ENCODE measurements at places on chromosomes 2 and 18.
A peak's percentile ranks its signal among the peaks of the same experiment; 100 is the strongest.

DNA sequence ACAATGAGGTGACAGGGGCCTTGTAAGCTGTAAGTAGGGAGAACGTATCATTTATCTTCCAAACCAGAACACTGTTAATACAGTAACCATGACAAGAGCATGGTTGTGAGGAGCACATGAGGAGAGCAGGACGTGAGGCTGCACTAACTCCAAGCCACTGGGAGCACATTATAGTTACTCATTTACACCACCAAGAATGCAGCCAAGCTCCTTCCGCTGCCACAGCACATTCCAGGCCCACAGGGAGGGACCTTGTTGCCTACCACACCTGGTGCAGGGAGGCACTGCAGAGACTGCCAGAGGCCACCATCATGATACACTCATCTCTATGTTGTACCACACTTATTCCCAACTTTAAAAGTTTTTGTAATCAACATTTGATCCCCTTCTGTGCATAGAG, 13.5 kb upstream of the SFXN5 start:
- DNase-seq: no peak

- no peak for DNase-seq
Observed at GRCh38 chr2:178152033-178152432, 39.8 kb downstream of the RBM45 start.

GRCh38 chr18:58393295-58393694, 235.6 kb downstream of the ALPK2 start:
- no peak for DNase-seq

DNA sequence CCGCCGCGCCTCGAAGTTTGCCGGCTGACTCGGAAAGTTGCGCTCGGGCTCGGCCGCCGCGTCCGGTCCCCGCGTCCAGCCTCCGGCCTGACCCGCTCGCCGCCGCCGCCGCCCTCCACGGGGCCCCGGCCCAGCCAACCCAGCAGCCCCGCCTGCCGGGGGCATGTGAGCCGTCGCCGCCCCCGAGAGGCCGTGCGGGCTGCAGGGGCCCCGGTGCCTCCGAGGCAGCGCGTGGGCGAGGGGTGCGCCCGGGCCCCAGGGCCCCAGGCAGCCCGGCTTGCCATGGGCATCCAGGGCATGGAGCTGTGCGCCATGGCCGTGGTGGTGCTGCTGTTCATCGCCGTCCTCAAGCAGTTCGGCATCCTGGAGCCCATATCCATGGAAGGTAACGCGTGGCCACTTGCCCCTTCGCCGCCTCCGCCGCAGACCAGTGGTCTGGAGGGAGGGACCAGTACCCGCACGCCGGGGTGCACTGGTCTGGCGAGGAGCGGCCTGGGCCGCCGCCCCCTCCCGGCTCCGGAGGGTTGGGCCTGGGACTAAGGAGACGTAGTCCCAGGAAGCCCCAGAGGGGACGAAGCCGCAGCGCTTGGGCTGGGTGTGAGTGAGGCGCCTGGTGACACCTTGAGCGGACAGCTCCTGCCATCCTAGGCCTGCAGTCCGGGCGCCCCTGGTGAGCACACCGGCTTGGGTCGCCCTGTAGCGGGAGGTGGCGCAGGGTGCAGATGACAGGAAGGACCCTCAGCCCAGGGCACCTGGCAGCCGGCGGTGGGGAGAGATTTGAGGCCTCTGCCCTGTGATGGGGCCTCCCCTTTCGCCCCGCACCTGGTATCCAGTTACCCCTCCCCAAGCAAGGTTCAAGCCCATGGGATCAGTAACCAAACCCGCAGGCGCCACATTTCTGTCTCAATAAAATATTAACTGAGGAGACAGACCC, 49.9 kb downstream of the KCNIP3 start:
- peak; percentile 33 for DNase-seq

GRCh38 chr18:5103693-5104092, 93.4 kb downstream of the AKAIN1 start:
- no peak for DNase-seq

DNA sequence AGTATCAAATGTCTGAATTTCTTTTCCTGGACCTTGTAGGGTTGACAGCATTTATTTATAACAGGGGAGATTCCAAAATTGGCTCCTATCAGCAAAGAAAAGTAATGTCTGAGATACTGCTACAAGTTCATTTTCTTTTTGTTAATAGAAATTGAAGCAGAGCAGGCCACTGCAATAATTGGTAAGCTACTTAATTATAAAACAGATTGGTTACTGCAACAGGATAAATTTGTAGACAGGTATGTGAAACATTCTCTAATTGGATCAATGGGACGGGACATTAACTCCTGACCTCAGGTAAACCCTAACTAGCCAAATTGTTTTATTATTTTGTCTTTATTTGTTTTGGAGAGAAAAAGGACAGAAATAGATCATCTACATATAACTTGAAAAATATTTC, 20.5 kb downstream of the NIFK start:
- no peak for DNase-seq

DNA sequence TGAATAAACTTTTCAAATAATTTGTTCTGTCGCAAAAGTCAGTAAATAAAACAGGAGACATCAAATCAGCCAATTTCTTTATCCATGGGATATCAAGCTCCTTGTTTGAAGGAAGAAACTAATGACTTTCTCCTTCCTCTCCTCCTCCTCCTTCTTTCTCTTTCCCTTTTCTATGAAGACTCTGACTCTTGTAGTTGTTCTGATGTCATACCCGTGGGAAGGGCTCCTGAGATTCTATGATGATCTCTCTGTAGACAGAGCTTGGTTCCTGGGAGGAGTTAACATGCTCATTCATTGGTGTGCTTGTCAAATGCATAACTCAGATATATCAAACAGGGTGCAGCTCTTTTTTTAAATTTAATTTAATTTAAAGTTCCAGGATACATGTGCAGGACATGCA, 118.7 kb upstream of the KCTD1 start:
- DNase-seq: no peak

- no peak for DNase-seq
Observed at GRCh38 chr2:143336719-143337210, 207.5 kb downstream of the ARHGAP15 start.

DNA sequence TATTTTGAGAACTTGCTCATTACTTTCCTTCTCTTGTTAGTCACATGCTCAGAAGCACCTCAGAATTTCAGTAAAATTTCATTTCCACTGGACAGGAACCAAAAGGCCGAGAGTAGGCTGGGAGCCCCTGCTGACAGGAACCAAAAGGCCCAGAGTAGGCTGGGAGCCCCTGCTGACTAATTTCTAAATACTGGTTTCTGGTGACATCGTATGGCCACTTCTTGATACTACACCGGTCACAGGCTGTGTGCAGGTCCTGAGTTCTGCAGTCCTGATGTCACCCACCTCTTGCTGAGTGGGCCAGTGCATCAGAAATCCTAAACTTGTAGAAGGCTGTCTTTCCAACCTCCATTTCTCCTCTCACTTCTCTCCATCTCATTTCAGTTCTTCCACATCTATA, 17.7 kb upstream of the EN1 start:
- DNase-seq: peak; percentile 76

- DNase-seq: no peak
Observed at GRCh38 chr18:45852631-45853030, 27.2 kb downstream of the SIGLEC15 start.

GRCh38 chr2:113028112-113028511, 22.9 kb downstream of the IL36A start:
- no peak for DNase-seq

DNA sequence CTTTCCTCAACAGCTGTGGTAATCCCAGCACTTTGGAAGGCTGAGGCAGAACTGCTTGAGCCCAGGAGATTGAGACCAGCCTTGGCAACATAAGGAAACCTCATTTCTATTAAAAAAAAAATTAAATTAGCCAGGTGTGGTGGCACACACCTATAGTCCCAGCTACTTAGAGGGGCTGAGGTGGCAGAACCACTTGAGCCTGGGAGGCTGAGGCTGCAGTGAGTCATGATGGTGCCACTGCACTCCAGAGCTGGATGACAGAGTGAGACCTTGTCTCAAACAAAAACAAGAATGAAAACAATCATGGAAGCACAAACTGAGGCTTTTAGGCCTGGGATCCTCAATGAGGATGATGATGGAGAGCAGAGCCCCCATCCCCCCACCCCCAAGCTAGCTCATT, 19.8 kb downstream of the GAREM1 start:
- DNase-seq: no peak

DNA sequence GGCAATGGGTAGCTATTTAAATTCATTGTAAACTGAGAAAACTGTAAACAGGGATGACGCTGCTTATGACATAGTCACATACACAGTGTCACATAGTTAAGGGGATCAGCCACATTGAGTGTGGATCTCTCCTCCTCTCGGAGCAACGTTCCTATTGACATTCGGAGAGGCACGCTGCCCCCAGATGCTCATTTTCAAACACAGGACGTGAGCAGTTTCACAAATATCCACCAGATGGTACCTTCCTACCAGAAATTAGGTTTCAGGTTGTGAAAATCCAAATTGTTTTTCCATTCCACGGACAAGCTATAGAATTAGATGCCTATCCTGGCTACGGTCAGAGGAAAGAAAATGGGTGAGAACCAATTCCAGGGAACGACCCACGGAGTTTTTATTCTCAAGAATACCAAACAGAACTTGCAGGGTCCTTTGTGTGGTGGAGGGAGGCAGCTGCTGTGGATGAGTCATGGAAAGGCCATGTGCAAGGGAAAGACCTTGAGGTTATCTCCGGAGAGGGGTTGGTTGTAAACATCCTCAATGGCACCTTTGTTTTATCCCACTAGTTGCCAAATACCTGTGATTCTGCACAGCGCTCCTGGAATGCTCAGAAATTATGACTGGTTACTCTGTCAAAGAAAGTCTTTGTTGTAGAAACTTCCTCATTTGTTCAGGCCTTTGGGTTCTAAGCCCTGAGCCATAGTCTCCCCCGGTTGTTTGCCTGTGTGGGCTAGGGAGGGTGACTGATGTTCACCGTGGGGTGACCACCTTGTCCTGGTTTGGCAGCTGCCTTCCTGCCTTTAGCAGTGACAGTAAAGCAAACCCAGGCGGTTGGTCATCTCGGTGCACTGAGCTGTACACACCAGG, 88.0 kb downstream of the ACTR3 start:
- DNase-seq: peak; percentile 59

DNA sequence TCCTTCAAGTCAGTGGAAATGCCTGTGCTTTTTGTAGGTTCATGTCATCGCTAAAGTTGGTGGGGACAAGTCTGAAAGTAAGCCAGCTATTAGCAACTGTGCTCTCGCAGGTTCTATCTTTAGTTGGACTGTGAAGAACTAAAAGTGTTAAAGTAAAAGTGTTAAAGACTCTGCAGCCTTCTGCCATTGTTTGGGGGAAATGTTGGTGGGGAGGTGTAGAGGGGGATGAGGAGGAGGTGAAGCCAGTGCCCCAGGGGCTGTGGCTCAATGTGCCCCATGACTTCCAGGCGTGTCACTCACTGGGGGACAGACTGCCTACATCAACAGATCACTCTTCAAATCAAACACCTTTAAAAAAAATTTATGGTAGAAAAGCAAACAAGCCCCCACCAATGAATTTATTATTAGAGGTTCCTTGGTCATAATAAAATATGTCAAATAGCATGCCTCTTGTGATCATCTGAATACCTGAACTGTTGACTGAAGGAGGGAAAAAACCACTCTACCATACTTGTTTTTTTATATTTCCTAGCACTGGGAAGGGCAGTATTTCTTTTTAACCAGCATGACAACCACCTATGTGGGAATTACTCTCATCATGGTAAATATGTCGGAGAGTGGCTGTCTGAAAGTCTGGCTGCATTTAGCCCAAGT, 19.3 kb downstream of the TGFA start:
- DNase-seq: no peak
